ENCODE measurements at places on chromosomes 2 and 18.

DNA sequence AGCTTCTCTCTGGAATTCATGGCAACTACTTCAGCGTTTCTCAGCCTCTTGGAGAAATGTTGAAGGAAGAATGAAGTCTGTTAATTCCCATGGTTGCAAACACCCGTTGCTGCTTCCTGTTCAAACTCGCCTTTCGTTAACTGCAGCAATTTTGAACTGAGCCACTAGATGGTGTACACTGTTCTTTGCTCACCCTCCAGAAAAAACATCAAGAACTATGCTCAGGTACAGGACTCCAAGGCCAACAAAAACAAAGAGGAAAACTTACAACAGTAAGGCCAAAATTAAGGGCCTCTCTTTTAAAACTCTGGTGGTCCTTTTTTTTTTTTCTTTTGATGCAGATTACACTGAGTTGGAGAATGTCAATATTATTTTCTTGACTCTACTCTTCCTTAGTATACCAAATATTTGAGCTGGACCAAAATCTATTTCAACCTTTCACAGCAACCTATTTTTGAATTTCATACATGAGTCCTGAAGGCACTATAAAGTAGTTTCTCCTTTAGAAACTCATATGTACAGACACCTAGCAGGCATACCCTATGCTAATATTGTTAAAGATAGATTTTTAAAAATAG is 58.2 kb downstream of the KLHL14 start:
- DNase-seq, result peak; percentile 57

DNA sequence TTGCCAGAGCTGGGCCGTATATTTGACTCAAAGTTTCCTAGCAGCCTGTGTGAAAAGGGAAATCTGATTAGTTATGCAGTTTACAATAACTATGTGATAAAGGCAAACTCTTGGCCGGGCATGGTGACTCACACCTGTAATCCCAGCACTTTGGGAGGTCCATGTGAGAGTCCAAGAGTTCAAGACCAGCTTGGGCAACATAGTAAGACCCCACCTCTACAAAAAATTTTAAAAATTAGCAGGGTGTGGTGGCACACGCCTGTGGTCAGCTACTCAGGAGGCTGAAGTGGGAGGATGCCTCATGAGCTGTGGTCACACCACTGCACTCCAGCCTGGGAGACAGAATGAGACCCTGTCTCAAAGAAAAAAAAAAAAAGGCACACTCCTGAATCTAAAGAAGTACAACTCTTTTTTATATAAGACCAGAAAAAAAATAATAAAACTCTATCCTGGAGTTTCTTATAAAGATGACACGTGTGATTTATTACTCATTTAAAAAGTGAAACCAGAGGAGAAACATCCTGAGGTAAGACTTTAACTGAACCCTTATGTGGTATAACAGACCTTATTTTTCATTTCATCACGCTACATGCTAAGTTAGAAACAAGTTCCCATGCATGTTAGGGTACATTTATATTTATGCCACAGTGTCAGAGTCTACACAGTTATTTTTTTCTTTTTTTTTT is 32.6 kb upstream of the KCMF1 start:
- DNase-seq, result no peak

GRCh38 chr2:237490009-237490711 is 3.1 kb downstream of the MLPH start:
- DNase-seq, result no peak

DNA sequence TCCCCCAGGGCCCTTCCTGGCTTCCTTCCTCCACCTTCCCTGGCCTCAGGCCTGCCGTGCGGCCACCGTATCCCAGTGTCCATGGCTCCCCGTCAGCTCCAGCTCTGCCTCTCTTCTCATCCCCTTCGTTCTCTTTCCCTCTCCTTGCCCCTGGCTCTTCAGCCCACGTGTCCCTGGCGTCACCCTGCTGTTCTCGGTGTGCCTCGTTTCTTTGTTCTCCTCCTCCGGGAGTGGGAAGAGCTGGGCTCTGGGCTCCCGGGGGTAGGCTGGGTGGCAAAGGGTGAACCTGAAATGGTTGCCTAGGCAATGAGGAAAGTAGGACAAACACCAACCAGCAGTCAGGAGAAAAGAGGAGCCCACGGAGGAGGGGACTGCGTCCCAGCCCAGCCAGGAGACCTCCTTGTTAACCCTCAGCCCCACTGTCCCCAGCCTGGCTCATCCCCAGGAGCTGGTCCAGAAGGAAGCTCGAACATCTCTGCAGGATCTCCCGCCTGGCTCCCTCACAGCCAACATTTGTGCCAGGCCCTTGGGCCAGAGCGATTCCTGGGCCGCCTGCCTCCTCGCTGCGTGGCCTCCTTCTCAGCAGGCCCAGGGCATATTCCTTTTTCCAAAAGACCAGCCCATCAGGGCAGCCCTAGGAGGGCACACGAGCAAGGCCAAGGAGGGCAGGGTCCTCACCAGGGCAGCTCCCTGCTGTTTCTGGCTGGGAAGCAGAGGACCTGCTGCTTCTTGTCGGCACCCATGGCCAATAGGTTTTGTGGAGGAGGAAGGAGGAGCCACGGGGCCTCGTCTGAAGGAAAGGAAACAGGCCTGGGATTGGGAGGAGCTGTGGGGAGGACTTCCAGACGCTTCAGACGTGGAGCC is 30.9 kb upstream of the DNMT3A start:
- no peak for DNase-seq

- no peak for DNase-seq
Observed at GRCh38 chr2:14654835-14655282, 22.3 kb downstream of the LRATD1 start.

- no peak for DNase-seq
Observed at GRCh38 chr2:232787806-232788205, 11.4 kb upstream of the KCNJ13 start.

DNA sequence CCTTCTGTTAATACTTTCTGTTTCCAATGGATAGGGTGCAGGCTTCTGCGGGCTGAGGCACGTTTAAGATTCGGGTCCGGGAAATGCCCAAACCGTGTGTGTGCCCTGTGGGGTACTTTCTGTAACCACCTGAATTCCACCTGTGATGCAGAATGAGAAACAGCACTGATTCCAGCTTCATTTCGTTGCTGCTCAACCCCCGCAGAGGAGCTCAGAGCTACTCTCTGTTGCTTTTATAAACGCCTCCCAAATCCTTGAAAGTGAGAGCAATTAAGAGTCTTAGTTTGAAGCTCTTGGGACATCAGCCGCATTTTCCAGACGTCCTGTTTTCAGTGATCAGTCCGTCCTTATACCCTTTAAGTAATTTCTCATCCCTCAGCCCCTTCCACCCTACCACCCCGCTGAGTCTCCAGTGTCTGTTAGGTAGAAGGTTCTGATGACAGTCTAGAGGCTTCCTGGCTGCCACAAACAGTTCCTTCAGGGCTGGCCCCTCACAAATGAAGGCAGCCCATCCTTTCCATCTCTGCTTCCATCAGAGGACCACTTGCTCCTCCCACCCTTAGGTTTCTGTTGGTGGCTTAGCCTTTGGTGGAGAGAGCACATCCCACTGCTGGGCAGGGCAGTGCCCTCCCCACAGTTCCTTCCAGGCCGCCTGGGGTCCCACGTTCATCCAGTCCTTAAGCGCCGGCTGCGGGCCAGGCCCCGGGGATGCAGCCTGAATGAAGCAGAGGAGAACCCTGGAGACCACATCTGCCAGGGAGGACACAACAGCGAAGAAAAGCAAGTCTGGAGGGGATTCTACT is 230.1 kb downstream of the SEPTIN10 start:
- no peak for DNase-seq

DNA sequence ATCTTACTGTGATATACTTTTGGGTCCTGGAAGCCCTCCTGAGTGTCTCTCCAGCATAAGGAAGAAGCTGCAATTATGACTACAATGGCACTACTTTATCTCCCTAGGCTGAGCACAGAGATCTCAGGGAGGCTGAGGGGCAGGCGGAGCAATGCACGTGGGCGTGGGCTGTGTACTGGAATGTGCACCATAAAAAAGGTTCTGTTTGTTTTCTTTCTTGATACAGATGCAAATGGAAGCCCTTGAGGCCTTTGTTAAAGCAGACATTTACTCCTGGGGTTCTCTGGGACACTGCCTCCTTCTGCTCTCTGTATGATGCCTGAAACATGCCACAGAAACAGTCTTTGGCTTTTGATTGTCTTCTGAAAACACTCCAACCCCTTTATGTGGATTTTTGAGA is 79.1 kb upstream of the DLX2 start:
- no peak for DNase-seq

- no peak for DNase-seq
Observed at GRCh38 chr2:23423062-23423872, 38.3 kb downstream of the KLHL29 start.

GRCh38 chr18:23072079-23072478 is 63.2 kb upstream of the CABLES1 start:
- DNase-seq, result no peak

GRCh38 chr2:171160956-171161740 is 455 bp upstream of the TLK1 start:
- peak; percentile 86 for DNase-seq

GRCh38 chr2:208320686-208321085 is 54.6 kb downstream of the PIKFYVE start:
- no peak for DNase-seq

DNA sequence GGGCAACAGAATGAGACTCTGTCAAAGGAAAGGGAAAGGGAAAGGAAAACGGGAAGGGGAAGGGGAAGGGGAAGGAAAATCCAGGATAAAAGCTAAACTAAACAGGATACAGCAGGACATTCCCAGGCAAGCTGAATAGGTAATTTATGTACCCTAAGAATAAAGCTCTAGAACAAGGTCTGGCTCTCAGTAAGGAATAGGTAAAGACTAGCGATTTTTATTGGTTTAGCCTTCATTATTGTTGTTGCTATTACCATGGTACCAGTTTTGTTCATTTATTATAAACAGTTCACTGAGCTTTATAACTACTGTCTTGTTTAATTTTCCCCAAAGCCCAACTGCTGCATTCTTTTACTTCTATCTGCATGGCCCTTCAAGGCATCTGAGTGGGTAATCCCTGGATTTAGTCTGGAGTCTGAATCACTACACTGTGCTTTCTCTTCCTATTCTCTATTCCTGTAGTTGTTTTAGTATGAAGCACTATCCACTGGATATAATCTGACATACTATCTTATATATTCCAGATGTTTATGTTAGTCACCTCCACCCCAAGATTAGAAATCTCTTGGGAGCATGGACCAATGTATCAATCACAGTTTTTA is 127.1 kb upstream of the TANK start:
- DNase-seq, result no peak

DNA sequence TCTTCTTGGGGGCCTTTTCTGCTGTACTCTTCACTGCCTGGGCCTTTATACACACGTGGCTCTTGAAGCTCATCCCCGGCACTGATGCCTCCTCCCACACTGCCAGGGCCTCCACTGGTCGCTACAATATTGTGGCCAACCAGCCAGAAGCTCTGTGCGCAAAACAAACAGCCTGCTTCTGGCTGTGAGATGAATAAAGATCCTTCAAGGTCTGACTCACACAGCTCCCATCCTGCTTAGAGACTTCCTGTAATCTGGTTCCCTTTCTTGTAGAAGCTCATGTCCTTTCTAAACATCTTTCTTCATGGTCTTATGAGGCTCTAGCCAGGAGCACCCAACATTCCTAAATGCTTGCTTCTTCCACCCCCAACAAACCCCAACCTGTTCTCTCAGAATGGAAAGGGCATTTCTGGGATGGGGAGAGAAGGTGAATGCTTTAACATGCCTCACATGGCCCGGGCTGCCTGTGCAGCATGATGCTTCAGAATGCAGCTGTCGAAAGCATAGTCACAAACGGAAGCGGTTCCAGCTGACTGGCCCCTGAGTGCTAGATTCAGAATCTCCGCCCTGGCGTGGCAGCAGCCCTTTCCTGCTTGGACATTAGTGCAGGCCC is 24.6 kb downstream of the NRP2 start:
- no peak for DNase-seq

GRCh38 chr2:88746929-88747490 is 55.5 kb downstream of the RPIA start:
- no peak for DNase-seq

- DNase-seq, result no peak
Observed at GRCh38 chr18:2884706-2885285, 38.0 kb downstream of the EMILIN2 start.

Data from hematopoietic multipotent progenitor cell treated with erythropoietin and hydrocortisone succinate and interleukin-3 and kit ligand, for 8 days (in vitro differentiated cells).